ENCODE measurements at places on chromosomes 1 and 21. TPM values are rescaled to one million over a fixed set of nuclear protein-coding genes. Genes with fewer than 3 reads are reported as not detected.

DNA sequence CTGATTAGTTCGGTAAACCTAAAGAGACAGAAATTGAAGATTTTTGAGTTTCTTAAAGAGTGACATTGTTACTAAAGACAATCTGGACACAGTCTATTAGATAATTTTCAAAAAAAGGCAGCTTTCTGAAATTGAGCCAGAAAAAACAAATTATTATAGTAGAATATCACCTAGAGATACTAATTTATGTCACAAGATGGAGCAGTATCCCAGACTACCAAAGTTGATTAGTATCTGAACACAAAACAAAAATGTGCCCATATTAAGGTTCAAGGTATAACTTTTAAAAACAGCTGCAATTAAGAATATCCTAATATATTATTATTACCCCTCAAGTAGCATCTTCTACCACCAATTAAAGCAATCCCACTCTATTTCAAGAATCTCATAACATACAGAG, 40.5 kb upstream of the SYT2 start:
- DNase-seq: no peak

GRCh38 chr1:159778266-159778665, 2.5 kb upstream of the DUSP23 start:
- no peak for DNase-seq

GRCh38 chr1:244576259-244576892, 76.5 kb upstream of the DESI2 start:
- no peak for DNase-seq

Gene DIRAS3
- total RNA-seq: 2.3 TPM

- DNase-seq: no peak
These were observed 112.9 kb downstream of the TLR5 start for GRCh38 chr1:223029985-223030769.

Gene OR14K1
- total RNA-seq: not detected

GRCh38 chr1:10773851-10774614, 22.4 kb downstream of the CASZ1 start:
- DNase-seq: no peak

DNA sequence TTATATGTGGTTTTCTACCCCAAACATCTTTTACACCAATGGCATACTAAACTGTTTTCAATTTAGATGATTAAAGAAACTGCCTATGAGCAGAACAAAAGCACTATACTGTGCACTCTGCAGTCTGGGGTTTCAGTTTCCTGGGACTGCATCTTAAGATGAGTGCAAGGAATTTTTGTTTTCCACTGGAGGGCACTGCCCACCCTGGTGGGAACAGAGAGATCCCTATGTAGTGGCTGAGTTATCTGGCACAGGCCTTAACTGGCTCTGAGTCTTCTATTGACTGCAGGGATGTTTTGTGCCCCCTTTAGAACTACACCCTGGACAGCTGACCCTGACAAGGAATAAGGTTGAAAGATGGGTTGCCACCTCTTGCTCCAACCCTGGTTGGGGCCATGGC, 12.0 kb downstream of the PROK1 start:
- DNase-seq: peak; percentile 70

- DNase-seq: peak; percentile 75
These were observed 14.4 kb upstream of the ZFYVE9 start for GRCh38 chr1:52127181-52128180.

DNA sequence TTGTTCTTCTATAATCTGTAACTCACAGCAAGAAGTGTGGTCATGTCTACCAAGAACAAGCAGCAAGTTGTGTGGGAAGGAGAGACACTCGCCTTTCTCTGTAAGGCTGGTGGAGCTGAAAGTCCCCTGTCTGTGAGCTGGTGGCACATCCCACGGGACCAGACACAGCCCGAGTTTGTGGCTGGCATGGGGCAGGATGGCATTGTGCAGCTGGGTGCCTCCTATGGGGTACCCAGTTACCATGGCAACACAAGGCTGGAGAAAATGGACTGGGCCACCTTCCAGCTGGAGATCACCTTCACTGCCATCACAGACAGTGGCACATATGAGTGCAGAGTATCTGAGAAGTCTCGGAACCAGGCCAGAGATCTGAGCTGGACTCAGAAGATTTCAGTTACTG, 15.5 kb downstream of the CD101 start:
- no peak for DNase-seq

Gene CR1L
- not detected for total RNA-seq

Data from fibroblast of villous mesenchyme (primary cell).